ENCODE measurements at places on chromosomes 2 and 18.

DNA sequence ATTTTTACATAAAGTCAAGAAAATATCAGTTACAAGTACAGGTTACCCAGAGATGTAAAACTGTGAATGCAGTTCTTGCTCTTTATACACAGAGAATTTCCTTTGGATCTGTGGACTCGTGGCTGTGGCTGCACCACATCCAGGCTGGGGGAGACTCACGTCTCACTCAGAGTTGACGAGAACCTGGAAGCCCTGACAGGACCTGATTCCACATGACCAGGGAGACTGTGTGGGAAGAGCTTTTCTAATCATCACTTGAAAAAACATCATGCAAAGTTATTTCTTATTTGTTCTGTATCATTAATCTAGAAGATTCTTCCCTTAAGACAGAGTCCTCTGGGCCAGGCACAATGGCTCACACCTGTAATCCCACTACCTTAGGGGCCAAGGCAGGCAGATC is 1159.0 kb downstream of the RPIA start:
- no peak for DNase-seq

DNA sequence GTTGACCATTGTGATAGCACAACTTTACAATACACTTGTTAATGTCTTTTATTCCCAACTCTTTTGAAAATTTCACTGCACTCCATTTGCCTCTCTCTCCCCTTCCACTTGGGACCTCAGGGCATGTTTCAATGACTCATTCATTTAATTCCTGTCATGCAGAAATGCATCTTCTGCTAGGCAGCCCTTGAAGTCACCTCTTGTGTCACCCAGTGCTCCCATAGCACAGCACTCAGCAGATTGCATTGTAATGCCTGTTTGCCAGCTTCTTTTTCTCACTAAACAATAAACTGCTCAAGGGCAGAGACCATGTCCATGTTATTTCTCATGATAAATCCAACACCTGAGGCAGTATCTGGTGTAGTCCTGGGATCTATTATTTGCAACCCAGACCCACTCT is 85.9 kb upstream of the ACSL3 start:
- no peak for DNase-seq

- no peak for DNase-seq
Measured at GRCh38 chr2:135473567-135473966, 57.5 kb downstream of the ZRANB3 start.

DNA sequence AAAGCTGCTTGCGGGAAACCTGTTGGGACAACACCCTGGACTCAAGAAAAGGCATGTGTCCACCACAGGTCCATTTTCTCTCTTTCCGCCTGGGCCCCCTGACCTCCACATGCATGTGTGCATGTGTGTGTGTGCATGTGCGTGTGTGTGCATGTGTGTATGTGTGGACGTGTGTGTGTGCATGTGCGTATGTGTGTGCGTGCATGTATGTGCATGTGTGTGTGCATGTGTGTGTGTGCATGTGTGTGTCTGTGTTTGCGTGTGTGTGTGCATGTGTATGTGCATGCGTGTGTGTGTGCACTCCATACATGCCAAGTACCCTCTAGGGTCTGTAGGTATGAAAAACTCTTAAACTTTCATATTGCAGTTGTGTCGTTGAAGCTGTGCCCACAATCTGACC is 16.3 kb downstream of the CAPN14 start:
- no peak for DNase-seq

DNA sequence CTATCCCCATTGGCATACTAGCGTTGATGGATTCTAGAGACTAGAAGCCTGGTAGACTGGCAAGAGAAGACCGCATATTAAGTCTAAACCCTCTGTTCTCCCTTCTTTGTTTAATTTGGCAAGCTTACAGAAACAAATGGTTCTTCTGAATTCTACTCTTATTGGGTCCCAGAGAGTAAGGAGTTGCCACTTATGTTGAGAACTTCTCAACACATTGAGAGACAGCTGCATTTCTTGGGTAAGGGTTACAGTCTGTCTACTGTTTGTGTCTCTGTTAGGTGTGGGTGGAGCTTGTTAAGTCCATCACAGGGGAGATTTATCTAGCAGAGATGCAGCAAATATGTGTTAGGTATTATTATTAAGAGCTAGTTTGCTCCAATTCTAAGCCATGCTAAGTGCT is 435.8 kb upstream of the MEIS1 start:
- DNase-seq = no peak

GRCh38 chr2:232615339-232615738 is 18.1 kb upstream of the EFHD1 start:
- no peak for DNase-seq

GRCh38 chr2:179277429-179278196 is 13.0 kb upstream of the SESTD1 start:
- DNase-seq = no peak

DNA sequence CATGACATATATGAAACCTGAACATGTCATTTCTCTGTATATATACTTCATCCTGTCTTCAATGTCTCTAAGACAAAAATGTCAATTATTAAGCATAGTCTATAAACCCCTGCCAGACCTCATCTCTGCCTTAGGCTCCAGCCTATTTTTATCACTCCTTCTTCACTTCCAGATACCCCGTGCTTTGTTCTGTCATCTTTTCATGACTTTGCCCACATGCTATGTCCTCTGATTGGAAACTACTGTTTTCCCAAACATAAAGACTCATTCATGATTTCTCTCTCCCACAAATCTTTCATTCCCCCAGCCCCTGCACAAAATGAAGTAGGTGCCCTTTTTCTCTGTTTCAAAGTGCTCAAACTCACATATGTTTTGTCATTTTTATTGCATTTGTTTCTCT is 1503.9 kb downstream of the DPP10 start:
- no peak for DNase-seq

- DNase-seq = no peak
Measured at GRCh38 chr2:144890828-144891227, 370.9 kb upstream of the ZEB2 start.

- no peak for DNase-seq
Measured at GRCh38 chr18:3248062-3248657, 559 bp downstream of the MYL12A start.

- no peak for DNase-seq
Measured at GRCh38 chr2:118622913-118623312, 224.5 kb downstream of the EN1 start.

GRCh38 chr18:58965291-58966004 is 100.8 kb downstream of the ZNF532 start:
- no peak for DNase-seq

DNA sequence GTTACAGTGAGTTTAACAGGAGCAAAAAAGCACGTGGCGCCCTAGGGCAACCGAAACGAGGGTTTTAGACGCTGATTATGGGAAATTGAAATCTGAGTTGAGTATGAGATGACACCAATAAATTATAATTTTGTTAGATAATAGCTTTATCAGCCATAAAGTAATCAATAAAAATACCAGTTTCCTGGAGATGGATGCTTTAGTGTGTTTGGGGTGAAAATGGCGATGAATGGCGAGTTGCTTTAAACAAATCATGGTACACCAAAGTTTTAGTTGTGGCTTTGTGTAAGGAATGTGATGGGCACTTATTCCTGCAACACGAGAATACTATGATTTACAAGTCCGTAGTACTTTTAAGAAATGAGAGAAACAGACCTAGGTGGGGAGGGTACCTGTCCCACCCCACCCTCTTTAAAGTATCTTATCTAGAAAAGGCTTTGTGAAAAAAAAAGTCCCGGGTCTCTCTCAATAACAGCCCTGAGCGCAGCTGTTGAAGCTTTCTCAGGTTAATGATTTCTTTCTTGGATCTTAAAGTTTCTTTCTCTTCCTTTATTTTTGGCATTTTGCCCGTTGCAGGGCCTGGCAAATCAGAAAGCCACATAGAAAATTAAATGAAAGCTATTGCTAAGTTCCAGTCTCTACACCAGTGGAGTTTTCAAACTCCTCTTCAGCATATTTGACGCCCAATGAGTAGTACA is 1.5 kb upstream of the RRM2 start:
- no peak for DNase-seq

DNA sequence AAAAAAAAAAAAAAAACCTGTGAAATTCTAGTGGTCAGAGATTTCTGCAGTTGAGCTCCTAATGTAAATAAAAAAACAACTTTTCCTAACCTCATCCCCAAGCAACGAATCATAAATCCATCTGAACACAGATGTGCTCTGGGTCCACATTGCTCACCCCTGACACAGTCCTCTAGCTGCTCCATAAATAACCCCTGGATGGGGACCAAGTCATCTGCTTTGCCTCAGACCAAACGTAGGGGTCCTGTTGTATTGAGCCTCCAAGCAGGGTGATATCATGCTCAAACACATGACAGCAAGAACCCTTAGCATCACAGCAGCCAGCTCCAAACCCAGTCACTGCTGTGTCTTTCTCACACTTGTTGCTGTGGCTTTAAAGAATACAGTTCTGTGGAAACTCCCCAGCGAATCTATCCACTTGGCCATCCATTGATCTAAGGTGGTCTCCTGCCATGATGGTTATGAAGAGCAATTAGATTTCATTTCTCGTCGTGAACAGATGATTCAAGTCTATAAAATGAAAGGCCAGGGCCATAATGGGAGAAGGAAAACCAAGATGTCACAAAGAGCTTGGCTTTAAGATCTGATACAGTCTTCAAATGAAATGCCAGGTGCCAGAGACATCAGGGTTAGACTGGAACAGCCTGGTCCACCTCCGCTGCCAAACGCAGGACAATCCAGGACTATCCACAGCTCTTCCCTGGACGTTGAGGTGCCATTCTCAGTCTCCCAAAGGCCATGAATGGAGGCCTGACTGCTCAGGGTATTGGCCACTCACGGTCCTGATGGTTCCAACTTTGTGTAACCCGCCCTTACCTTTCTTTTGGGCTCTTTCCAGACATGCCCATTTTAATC is 39.0 kb downstream of the TBC1D8 start:
- DNase-seq = no peak

- no peak for DNase-seq
Measured at GRCh38 chr2:208265371-208265800, 669 bp upstream of the PIKFYVE start.

- no peak for DNase-seq
Measured at GRCh38 chr2:170823898-170824215, 7.2 kb downstream of the GAD1 start.

- DNase-seq = no peak
Measured at GRCh38 chr2:145723872-145724271, 1204.0 kb upstream of the ZEB2 start.

DNA sequence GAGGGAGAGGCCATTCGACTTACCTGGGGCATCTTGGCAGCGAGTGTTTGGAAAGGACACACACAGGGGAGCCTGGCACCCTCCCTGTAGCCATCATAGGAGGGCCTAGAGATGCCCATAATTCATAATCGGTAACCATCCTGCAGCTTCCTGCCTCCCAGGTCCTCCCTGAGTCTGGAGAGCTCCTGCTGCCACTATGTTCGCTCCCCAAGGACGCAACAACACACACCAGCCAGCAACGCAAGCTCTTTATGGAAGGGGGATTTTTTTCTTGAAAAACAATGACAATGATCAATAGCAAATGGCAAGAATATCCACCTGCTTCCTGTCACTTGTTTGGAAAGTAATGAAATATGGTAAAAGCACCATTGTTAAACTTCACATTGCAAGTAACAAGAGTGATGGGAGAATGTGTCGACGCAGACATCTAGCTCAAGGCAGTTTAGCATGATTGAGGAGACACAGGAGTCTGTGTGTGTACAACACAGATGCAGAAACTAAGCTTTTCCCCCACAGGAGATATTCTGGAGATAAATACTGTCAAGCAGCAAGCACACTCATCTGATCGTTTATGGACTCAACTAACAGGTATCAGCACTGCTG is 24.9 kb upstream of the CREG2 start:
- DNase-seq = no peak

- no peak for DNase-seq
Measured at GRCh38 chr2:147224070-147224469, 620.8 kb upstream of the ACVR2A start.

DNA sequence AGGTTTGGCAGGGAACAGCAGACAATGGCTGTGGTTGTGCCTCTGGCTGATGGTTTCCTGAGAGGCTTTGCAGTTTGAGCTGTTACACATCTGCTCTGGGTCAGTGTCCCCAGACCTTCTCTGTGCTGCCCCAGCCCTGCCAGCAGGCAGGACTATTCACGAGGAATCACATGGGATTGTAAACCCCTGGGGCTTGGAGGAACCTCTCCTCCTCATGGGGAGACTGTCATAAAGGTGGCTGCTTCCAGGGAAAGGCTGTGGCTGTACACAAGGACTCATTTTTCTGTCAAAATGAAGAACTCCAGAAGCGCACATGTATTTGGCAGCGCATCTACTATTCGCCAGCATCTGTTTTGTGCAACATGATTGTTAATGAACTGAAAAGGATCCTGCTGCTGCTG is 142.6 kb upstream of the CYP1B1 start:
- DNase-seq = no peak

DNA sequence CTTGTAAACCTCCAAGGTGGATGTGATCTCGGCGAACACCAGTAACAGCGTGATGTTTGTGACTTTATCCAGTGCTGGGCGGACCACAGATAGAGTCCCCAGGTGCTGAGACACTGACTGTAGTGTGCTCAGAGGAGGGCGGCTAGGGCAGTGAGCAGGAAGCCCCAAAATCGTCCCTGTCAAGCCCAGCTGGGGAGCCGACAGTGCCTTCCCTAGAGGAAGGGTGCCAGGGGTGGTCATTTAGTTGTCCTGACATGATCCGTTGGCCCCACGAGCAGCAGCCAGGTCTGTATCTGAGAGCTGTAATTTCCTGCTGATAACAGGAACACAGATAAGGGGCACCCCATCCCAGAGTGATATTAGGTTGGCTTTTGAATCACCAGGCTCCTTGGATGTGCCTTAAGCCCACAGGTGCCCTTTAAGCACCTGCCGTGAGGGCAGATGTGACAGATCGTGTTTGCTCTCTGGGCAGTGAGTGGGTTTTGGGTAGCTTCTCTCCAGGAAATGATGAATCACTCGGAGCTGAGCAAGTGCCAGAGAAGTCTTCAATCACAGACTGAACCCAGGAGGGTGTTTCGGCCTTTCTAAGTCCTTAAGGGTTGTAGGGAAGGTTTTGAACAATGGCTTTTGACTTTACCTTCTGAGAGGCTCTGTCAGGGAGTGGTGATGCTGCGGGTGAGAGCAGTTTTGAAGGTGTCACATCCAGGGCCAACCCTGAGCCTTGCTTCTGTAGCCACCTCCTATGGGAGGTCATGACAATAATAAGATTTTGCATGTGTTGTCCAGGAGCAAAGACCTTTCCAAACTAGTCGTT is 7.7 kb downstream of the LPIN1 start:
- DNase-seq = no peak

GRCh38 chr2:65081232-65081685 is 25.0 kb downstream of the CEP68 start:
- no peak for DNase-seq

GRCh38 chr18:52700816-52701215 is 360.8 kb downstream of the DCC start:
- no peak for DNase-seq

Measured in thoracic aorta (tissue), 2 donors.